ENCODE measurements at places on chromosomes 5 and 9. TPM values are rescaled to one million over a fixed set of nuclear protein-coding genes. Genes with fewer than 3 reads are reported as not detected.

OR1Q1 gene
- not detected for total RNA-seq

RAPGEF6 gene
- total RNA-seq, result 73.1 TPM

RFESD gene
- 3.8 TPM for total RNA-seq

PCSK1 gene
- 2.2 TPM for total RNA-seq

FCN1 gene
- total RNA-seq, result 65.0 TPM

SMIM33 gene
- total RNA-seq, result not detected

ENC1 gene
- 26.4 TPM for total RNA-seq

TNFSF15 gene
- 5.6 TPM for total RNA-seq

CNTNAP3 gene
- total RNA-seq, result 10.6 TPM

DNA sequence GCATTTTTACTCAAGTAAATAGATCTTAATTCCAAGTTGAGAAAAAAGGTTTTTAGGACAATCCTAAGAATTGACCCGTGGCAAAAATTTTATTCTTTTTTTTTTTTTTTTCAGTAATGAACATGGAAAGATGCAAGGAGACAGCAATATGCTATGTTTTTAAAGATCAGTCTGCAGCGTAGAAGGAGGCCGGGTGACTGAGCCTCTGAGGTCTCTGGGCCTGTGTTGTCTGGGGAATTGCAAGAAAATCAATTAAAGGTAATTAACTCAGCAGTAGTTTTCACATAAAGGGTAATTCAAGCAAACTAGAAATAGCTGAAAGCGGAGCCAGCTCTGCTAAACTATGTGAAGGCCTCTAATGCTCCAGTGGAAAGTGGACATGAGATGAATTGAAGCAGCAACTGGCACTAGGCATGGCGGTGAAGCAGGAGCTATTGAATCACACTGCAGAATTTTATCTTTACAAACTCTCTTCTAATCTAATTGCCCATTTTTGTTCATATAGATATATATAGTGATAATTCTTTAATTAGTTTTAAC is 285.2 kb upstream of the ITGA1 start:
- no peak for DNase-seq
- H3K36me3 ChIP-seq, result no peaks in the 10 kb centered on the region
- no peak overlapping the region for H3K4me3 ChIP-seq

DNA sequence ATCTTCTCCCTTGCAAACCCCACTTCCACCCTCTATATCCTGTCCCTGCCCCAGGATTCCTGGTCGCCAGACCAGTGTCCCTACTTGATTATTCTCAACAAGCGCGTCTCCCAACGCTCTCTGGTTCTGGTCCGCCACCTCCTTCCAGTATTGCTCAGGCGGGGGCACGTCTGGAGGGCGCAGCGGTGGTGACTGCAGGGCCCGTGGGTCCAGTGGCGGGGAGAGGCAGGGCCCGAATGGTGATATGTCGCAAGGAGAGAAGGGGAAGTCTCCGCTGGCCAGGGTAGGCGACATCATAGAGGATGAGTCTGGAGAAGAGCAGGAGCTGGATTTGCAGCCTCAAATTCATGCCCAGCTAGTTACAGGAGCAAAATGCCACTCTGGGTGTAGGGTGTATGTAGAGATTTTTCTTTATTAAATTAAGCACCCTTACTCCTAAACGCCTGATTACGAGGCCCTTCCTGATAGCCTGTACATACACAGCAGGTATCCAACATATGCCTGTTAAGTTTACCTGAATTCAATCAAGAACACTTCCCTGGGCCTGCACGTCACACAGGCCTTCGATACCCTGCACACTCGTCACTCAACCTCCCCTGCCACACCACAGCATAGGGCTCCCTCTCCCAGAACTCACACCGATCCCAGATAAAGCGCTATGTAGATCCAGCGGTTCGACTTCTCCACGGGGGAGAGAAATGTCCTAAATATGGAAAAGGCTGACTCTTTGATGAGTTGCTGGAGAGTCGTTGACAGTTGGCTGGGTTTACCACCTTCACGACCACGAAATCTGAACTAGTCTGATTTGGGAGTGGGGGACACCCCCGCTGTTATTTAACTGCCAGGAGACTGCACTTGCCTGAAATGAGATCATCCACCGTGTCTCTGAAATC is 4.8 kb downstream of the MCIDAS start:
- peaks cover 21% of the 10 kb centered on the region for H3K4me1 ChIP-seq
- peaks cover 87% of the 10 kb centered on the region for H3K27me3 ChIP-seq

GRCh38 chr5:132259069-132259851 is 1.8 kb downstream of the PDLIM4 start:
- no peak overlapping the region for H3K4me3 ChIP-seq
- no peak overlapping the region for H3K27ac ChIP-seq
- no peaks in the 10 kb centered on the region for H3K4me1 ChIP-seq
- peak; percentile 95 for DNase-seq
- no peaks in the 10 kb centered on the region for H3K36me3 ChIP-seq

DNA sequence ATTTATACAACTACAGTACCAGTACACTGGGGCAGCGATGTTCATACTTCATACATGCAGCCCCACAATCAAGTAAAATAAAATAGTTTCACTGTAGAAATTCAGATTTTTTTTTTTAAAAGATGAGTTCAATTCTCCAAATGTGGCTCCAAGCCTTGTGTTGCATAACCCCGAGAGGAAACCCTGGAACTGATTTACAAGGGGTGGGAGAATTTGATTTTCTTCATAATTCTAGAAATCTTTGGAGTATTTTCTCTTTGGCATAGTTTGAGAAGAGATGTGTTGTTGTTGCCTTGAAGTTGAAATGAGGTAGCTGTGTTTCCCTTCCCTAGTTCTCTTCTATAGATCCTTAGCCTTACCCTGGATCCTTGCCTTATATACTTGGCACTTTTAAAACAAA is 3.1 kb downstream of the RHOBTB3 start:
- peaks cover 3% of the 10 kb centered on the region for H3K4me1 ChIP-seq
- H3K27me3 ChIP-seq, result no peaks in the 10 kb centered on the region
- peak; percentile 44 for DNase-seq
- peaks cover 10% of the 10 kb centered on the region for H3K36me3 ChIP-seq
- peak overlapping the region; percentile 69 for H3K27ac ChIP-seq

DNA sequence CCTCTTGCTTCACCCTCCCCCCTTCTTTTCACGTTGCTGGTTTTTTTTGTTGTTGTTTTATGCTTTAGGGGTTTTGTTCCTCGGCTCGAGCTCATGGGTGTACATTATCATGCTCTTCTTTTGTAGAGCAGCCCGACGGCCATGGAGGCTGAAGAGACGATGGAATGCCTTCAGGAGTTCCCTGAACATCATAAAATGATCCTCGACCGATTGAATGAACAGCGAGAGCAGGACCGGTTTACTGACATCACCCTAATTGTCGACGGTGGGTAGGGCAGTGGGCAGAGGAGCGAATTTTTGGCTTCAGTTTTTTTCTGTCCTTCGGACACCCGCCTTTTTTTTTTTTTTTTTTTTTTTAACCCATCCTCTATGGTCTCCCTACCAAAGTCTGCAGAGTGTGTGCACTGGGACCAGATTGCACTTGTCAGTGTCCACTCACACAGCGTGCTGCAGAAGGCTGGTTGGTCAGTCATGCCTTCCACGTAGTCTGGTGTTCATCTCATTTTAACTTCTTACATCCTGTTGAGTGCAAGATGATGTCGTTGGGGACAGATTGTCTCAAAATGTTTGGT is 1.3 kb downstream of the ZNF131 start:
- H3K27me3 ChIP-seq, result no peaks in the 10 kb centered on the region

DNA sequence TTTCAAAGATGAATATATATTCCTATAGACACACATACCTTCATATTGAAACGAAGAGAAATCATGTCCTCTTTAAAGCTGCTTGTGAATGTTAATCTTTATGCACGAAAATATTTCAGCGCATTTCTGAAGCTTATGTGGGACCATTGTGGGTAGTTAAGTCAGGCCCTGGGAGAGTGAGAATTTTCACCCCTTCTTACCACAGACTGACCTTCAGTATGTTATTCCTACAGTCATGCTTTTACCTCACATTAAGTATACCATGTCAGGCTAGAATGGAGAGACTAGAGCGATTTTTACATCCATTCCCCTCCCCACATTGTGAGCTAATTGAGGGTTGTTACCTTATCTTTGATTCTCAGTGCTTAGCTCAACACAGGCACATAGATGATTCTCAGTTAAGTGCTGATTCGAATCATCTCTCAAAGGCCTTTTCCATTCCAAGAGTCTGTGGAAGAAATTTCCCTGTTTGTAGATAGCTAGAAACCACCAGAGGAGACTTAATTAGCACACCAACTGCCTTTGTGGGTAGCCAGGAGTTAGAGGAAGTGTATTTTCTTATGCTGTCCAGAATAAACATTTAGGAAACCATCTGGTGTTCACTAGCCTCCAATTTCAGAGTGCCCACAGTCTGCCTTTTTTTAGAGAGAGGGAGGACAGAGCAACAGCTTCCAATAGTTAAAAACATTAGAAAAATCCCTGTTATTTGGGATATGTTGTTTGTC is 110.5 kb downstream of the MEGF10 start:
- no peaks in the 10 kb centered on the region for H3K4me1 ChIP-seq
- no peak overlapping the region for H3K4me3 ChIP-seq
- no peaks in the 10 kb centered on the region for H3K27me3 ChIP-seq
- H3K36me3 ChIP-seq, result no peaks in the 10 kb centered on the region

DNA sequence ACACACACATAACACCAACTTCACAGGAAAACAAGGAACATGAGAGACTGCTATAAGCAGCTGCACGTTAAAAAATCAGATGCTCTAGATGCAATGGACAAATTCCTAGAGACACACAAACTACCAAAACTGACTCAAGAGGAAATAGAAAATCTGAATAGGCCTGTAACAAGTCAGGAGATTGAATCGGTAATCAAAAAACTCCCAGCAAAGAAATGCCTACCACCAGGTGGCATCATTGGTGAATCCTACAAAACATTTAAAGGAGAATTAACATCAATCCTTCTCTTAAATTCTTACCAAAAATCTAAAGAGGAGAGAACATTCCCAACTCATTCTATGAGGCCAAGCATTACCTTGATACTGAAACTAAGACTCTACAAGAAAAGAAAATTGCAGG is 54.9 kb downstream of the NDST1 start:
- H3K27ac ChIP-seq, result no peak overlapping the region
- no peaks in the 10 kb centered on the region for H3K27me3 ChIP-seq
- DNase-seq, result peak; percentile 49

- DNase-seq, result no peak
- H3K36me3 ChIP-seq, result no peaks in the 10 kb centered on the region
- no peak overlapping the region for H3K4me3 ChIP-seq
These were observed 52.6 kb downstream of the OR1J1 start for GRCh38 chr9:122425087-122425486.

GRCh38 chr9:130882696-130883225 is 13.9 kb downstream of the QRFP start:
- H3K27ac ChIP-seq, result no peak overlapping the region
- H3K36me3 ChIP-seq, result peaks cover 16% of the 10 kb centered on the region
- no peaks in the 10 kb centered on the region for H3K27me3 ChIP-seq
- H3K4me1 ChIP-seq, result no peaks in the 10 kb centered on the region
- no peak for DNase-seq
- no peak overlapping the region for H3K4me3 ChIP-seq

GRCh38 chr5:72040513-72040912 is 66.8 kb upstream of the MAP1B start:
- no peak overlapping the region for H3K27ac ChIP-seq
- H3K4me3 ChIP-seq, result no peak overlapping the region
- H3K4me1 ChIP-seq, result no peaks in the 10 kb centered on the region
- H3K27me3 ChIP-seq, result no peaks in the 10 kb centered on the region
- no peak for DNase-seq

- H3K4me3 ChIP-seq, result no peak overlapping the region
- no peaks in the 10 kb centered on the region for H3K27me3 ChIP-seq
- H3K27ac ChIP-seq, result no peak overlapping the region
- no peaks in the 10 kb centered on the region for H3K4me1 ChIP-seq
- no peaks in the 10 kb centered on the region for H3K36me3 ChIP-seq
These were observed 231.0 kb upstream of the GAS1 start for GRCh38 chr9:87178302-87178701.

DNA sequence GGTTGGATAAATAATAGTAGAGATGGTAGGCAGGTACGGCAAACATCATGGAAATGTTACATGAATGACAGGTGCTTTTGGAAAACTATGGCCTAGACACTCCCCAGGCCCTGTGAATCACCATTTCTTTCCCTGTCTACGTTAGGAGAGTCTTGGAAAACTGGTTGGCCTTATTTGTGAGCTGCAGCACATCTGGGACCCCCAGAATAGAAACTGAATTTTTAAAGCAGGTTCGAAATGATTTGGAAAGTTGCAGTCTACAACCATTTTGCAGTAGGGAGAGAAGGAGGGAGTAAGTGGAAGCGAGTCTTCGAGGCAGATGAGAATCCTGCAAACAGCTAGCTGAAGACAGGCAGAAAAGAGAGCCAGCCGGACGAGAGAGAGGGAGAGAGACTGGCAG is 13.0 kb downstream of the C1QTNF2 start:
- H3K27me3 ChIP-seq, result no peaks in the 10 kb centered on the region
- H3K36me3 ChIP-seq, result no peaks in the 10 kb centered on the region
- peaks cover 27% of the 10 kb centered on the region for H3K4me1 ChIP-seq
- no peak overlapping the region for H3K4me3 ChIP-seq
- H3K27ac ChIP-seq, result peak overlapping the region; percentile 76

DNA sequence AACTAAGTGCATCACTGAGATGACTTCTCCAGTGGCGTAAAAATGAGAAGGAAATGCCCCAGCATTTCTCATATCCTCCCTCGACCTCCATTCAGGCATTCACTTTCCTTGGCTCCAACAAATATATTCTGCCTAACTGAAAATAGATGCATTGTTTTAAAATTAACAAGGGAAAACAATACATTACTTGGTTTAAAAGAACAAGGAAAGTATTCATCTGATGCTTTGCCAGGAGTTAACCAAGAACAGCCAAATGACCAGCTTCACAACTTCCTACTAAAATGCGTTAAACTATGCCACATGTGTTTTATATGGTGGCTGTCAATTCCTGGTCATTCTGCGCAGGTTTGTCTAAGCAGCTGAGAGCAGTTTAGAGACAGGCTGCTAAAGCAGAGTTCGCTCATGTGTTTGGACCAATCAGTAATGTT is 121.4 kb downstream of the GNAQ start:
- peaks cover 1% of the 10 kb centered on the region for H3K36me3 ChIP-seq
- no peak overlapping the region for H3K4me3 ChIP-seq
- no peaks in the 10 kb centered on the region for H3K27me3 ChIP-seq
- DNase-seq, result no peak
- no peak overlapping the region for H3K27ac ChIP-seq

DNA sequence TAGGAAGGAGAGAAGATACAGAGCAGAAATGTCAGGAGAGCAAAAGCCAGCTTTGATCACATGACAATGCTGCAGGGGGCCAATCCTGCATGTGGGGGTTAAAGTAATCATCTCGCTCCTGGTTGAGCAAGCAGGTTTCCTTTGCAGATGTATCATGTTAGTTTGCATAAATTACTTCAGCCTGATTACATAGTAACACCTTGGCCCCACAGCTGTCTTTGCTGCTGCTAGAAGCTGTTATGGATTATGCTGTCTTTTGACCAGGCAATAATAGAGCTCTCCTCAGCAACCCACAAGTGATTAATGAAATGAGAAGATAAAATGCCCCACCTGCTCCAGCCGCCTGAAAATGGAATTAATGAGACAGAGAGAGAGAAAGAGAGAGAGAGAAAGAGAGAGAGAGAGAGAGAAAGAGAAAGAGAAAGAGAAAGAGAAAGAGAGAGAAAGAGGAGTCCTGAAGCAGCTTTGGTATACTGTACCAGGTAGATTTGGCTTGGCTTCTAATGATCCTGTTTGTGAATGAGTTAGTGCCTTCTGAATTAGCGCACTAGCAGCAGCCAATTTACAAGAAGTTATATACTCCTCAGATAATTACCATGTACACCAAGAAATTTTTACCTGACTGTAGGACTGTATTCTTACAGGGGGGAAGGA is 174.3 kb upstream of the RORB start:
- no peaks in the 10 kb centered on the region for H3K27me3 ChIP-seq
- no peak overlapping the region for H3K4me3 ChIP-seq
- H3K27ac ChIP-seq, result no peak overlapping the region
- no peaks in the 10 kb centered on the region for H3K36me3 ChIP-seq
